ENCODE measurements at places on chromosomes 4 and X.

- no peak for DNase-seq
Observed at GRCh38 chr4:10809905-10810304, 125.3 kb upstream of the CLNK start.

- DNase-seq, result no peak
Observed at GRCh38 chr4:159227378-159227777, 124.5 kb downstream of the RAPGEF2 start.

DNA sequence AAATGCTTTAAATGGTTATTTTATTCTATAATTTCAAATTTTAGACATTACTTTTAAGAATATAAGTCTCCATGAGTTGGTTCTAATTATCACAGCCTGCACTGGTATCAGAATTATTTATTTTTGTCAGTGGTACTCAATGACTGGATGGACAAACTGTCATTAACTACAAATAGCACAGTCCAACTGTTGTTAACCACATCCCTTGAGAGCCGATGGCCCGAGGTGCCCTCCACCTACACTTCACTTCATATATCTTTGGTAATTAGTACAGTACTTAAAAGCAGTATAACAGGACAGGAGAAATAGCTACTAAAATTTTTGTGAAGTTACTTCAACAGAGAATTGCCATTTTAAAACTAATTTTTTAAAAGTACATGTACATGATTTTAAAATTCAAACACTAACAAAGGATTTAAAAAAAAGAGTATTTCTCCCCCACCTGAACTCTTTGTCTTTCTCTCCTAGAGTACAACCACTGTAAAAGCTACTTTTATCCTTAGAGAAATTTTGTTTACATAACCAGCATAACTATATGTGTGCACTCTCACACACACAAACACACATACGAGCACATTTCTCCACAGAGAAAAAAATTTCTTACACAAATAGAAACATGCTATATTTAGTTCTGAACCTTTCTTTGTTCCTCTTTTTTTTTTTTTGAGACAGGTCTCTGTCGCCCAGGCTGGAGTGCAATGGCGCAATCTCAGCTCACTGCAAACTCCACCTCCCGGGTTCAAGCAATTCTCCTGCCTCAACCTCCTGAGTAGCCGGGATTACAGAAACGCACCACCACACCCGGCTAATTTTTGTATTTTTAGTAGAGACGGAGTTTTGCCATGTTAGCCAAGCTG is 6.5 kb downstream of the TIFA start:
- no peak for DNase-seq

GRCh38 chr4:10981576-10981975 is 297.0 kb upstream of the CLNK start:
- DNase-seq, result no peak

- DNase-seq, result no peak
Observed at GRCh38 chr4:10015140-10015753, 6.0 kb downstream of the SLC2A9 start.

- DNase-seq, result no peak
Observed at GRCh38 chr4:5452156-5452555, 256.2 kb downstream of the EVC2 start.

- DNase-seq, result no peak
Observed at GRCh38 chrX:14363728-14364127, 165.6 kb upstream of the GLRA2 start.

- no peak for DNase-seq
Observed at GRCh38 chr4:80140194-80140593, 57.1 kb upstream of the PRDM8 start.

GRCh38 chr4:155140889-155141288 is 67.5 kb upstream of the NPY2R start:
- DNase-seq, result no peak

GRCh38 chr4:15636818-15637217 is 18.3 kb downstream of the FBXL5 start:
- no peak for DNase-seq

DNA sequence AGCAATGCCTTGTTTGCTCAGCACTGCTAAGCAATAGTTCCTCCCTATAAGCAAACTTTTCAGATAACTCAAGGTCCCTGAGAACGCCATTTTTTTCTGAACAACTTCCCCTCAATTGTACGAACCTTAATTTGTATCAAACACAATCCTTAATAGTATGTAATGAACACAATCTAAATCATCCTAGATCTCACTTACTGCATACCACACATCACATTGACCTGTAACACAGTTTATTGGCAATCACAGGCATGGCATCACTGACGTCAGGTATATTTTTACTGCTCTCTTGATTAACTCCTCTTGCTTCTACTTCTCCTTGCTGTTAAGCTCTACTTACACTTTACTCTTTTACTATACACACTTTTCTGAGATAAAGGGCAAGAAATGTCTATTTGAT is 67.0 kb downstream of the TAPT1 start:
- no peak for DNase-seq

DNA sequence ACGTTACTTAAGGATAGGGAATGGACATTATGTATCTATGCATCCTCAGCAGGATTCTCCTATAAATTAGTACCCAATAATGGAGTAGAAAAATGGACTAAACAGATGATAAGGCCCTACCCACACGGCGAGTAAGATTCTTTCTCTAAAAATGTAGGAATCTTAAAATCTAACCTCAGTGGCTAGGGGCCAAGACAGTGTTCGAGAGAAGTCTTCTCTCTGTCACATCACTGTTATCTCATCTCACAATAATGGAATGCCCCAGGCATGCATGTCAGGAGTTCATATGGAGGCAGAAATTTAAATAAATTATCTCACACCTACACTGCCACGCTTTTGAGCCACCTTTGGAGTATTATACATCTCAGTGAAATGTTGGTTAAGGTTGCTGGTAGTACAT is 132.9 kb downstream of the LDB2 start:
- no peak for DNase-seq

DNA sequence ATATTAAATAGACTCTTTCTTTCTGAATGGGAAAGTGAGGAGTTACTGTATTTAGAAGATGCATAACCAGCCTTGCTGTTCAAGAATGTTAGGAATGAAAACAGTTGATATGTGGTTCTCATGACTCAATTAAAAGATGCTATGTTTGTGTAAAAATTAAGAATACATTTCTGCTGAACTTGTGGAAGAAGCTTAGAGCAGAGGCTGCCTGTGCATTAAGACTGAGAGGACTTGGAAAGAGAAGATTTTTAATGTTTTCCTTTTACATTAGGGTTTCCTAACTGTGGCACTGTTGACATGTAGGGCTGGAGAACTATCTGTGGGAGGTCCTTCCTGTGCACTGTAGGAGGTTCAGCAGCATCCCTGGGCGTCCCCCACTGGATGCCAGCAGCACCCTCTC is 137.7 kb downstream of the GPR143 start:
- DNase-seq, result no peak

DNA sequence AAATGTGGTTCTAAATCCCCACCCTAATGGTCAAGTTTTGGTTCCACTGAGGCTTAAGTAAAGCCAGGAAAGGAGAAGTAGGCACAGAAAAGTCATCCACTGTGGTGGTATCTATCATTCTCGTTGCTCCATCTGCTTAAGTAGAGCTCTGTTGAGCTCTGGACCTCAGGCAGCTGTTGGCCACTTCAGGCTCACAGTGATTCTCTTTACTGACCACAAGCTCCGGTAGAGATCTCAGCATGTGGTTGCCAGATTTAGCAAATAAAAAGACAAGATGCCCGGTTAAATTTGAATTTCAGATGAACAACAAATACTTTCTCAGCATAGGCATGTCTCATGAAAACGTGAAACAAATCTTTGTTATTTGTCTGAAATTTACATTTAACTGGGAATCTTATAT is 132.3 kb upstream of the PTCHD1 start:
- DNase-seq, result no peak

- DNase-seq, result no peak
Observed at GRCh38 chr4:147840838-147841738, 109.2 kb downstream of the ARHGAP10 start.

- no peak for DNase-seq
Observed at GRCh38 chrX:24283127-24283794, 30.6 kb downstream of the SUPT20HL2 start.

GRCh38 chr4:1766106-1767060 is 26.7 kb upstream of the FGFR3 start:
- no peak for DNase-seq

DNA sequence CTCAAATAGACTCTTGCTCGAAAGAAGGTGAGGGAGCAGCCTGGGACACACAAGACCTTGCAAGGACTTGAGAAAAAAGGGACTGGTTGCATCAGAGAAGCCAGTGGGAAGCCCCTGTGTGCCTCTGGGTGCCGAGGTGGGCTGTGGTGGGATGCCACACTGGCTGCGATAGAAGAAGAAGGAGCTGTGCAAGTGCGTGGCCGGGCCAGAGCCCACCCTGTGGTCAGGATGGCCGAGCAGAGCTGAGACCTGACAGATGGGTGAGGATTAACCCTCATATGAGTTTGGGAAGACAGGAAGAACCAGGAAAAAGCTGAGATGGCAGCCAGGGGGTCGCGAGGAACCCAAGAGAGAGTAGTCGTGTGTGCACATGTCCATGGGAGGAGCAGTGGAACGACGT is 44.6 kb upstream of the HGFAC start:
- no peak for DNase-seq

GRCh38 chr4:175714686-175715085 is 97.4 kb downstream of the GPM6A start:
- no peak for DNase-seq

- no peak for DNase-seq
Observed at GRCh38 chr4:54228056-54228527, 1.0 kb upstream of the PDGFRA start.

- DNase-seq, result no peak
Observed at GRCh38 chr4:78707793-78708192, 68.4 kb upstream of the BMP2K start.

DNA sequence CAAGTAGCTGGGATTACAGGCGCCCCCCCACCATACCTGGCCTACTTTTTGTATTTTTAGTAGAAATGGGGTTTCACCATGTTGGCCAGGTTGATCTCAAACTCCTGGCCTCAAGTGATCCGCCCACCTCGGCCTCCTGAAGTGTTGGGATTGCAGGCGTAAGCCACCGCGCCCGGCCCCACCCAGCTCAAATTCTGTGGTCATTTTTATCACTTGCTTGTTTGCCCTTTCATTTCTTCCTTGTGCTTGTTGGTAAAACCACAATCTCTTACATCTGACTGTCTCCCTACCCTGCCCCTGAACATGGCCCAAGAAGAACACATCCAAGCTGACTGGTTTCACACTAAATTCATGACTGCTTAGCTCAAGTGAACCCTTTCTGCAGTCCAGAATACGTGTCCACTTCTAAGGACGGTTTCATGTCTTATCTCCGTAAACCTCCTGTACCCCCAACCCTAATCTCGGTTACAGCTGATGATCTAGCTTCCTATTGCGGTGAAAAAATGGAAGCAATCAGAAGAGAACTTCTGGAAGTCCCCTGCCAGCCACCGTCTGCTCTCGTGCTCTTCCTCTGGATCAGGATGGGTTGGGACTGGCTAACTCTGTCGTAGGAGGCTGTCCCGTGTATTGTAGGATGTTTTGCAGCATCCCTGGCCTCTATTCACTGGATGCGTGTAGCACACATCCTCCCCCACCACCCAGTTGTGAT is 5.4 kb upstream of the RS1 start:
- no peak for DNase-seq

GRCh38 chrX:53268173-53268572 is 13.2 kb downstream of the IQSEC2 start:
- DNase-seq, result no peak

- no peak for DNase-seq
Observed at GRCh38 chr4:106046083-106046482, 150.8 kb downstream of the NPNT start.

- no peak for DNase-seq
Observed at GRCh38 chrX:47646636-47647035, 3.7 kb downstream of the ELK1 start.

DNA sequence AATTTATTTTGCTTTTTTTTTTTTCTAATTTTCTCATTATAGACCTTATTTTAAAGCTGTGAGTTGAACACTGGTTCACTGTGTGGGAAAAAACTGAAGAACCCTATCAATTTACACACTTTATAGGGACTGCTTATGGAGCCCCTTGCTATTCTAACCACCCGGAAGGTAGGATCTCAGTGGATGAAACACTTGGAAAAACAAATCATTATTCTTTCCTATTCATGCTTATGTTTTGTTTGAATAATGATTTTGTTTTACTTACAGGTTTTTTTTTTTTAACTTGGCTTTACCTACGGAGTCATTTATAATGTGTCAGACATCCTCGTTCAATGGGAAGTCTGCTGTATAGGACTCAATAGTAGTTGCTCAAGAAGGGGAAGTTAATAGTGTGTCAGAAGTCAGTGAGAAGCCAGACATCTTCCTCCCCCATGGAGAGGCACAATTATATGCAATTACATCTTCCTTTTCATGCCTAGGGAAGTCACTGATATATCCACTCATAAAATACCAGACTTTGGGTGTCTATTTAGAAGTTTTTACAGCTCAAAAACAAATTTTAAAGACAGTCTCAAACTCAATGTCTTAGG is 113.2 kb downstream of the ARSF start:
- DNase-seq, result no peak

DNA sequence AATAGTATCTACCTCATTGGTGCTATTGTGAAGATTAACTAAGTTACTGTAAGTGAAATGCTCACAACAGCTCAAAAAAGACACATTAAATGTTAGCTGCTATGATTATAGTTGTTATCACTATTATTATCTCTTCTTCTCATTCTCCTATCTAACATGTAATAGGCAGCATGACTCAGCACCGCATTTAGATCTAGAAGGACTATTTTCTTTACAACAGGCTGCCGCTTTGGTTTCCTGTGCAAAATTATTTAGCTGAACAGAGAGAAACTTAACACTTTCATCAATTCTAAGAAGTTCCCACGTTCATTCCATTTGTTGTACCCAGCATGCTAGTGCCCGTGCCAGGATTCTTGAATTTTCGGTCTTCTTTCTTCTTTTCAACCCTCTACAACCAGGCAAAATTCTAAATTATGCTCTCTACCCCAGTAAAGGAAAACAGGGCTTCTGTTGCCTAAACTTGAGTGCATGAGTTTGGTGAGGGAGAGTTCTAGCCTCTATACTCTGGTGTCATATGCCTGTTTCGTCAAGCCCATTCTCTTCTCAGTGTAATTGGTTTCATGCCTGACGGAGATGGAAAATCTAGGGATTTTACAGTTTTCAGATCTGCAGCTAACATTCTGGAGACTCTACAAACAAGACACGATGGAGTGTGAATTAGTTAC is 378.9 kb downstream of the PPP1R2C start:
- DNase-seq, result no peak

GRCh38 chr4:172157946-172158345 is 344.7 kb downstream of the GALNTL6 start:
- DNase-seq, result no peak

DNA sequence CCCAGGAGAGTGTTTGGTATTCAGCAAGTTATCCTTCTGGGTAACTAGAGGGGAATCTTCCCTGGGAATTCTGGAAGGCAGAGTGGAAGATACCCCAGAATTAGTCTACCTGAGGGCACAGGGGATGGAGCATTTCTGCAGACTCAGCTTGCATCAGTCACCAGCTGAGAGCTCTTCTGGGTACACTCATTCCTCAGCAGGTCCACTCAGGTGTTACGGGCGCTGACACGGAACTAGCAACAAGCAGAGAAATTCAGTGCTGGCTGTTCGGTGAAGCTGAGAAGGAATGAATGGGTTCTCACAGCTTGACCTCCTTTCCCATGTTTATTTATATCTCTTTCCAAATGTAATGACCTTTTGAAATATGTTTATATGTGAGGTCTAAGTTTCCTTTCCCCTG is 106.0 kb upstream of the PNPLA4 start:
- no peak for DNase-seq

All from activated CD8-positive, alpha-beta memory T cell treated with anti-CD3 and anti-CD28 coated beads for 4 hours (primary cell).